ENCODE measurements at places on chromosomes 1 and 21. TPM values are rescaled to one million over a fixed set of nuclear protein-coding genes. Genes with fewer than 3 reads are reported as not detected.

- DNase-seq = no peak
Observed at GRCh38 chr1:22473952-22474351, 22.3 kb downstream of the ZBTB40 start.

- DNase-seq = no peak
Observed at GRCh38 chr1:200908191-200908868, 13.6 kb downstream of the INAVA start.

DNA sequence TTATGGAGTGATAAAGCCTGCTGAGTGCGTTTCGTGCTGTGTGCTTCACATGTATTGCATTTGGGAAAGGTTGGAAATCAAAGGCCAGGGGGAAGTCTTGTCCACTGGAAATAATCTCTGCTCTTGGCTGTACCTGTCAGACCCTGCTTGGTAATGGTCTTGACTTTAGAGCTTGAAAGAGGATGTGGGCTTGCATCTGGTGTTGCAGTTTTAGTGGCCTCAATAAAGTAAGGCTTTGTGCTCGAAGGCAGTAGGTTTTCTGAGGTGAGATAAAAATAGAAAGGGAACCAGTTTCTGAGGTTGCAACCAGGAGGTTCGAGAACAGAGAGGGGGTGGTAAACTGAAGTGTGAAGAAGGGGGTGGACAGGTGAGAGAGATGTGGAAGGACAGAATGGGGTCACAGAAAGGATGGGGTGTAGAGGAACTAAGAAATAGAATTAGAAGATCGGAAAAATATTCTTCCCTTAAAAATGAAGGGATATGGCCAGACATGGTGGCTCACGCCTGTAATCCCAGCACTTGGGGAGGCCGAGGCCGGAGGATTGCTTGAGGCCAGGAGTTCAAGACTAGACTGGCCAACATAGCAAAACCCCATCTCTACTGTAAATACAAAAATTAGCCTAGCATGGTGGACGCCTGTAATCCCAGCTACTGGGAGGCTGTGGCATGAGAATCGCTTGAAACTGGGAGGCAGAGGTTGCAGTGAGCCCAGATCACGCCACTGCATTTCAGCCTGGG is 1.5 kb downstream of the S100PBP start:
- DNase-seq = no peak

DNA sequence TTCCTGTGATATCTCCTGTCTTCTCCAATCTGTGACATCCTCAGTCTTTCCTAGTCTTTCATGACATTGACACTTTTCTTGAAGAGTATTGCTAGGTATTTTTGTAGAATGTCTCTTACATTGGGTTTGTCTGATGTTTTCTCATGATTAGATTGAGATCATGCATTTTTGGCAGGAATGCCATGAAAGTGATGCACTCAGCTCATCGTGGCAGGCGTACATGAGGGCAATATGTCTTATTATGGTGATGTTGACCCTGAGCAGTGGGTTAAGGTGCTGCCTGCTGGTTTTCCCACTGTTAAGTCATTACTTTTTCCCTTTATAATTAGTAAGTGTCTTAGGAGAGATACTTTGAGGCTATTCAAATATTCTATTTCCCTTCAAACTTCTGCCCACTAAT is 80.2 kb upstream of the SSX2IP start:
- DNase-seq = no peak

The AIM2 gene
- total RNA-seq = 3.0 TPM

The PPM1J gene
- total RNA-seq = 0.25 TPM
